ENCODE measurements at places on chromosomes 16 and 17. TPM values are rescaled to one million over a fixed set of nuclear protein-coding genes. Genes with fewer than 3 reads are reported as not detected.
A peak's percentile ranks its signal among the peaks of the same experiment; 100 is the strongest.

- H3K4me1 ChIP-seq = peaks cover 3% of the 10 kb centered on the region
- H3K27me3 ChIP-seq = no peaks in the 10 kb centered on the region
These were observed 238.0 kb upstream of the TBX2 start for GRCh38 chr17:61161615-61162134.

DNA sequence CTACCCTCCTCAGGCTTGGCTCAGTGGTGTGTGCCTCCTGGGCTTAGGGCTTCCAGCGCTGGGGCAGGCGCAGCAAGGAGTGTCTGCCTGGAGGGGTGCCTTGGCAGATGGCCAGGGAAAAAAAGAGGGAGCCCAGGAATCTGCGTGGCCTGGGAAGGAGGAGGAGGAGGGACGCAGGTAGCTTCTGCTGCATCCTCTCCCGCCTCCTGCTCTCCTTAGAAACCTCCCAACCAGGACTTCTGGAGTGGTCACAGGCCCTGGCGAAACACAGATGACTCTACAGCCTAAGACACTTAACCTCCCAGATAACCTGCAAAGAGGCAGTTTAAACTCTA, 7.3 kb upstream of the BCAR1 start:
- no peak overlapping the region for H3K4me3 ChIP-seq
- H3K27me3 ChIP-seq = no peaks in the 10 kb centered on the region
- peak; percentile 20 for DNase-seq
- H3K4me1 ChIP-seq = peaks cover 52% of the 10 kb centered on the region
- H3K36me3 ChIP-seq = no peaks in the 10 kb centered on the region
- no peak overlapping the region for H3K27ac ChIP-seq

- no peaks in the 10 kb centered on the region for H3K27me3 ChIP-seq
- H3K27ac ChIP-seq = no peak overlapping the region
- no peak overlapping the region for H3K4me3 ChIP-seq
- H3K4me1 ChIP-seq = no peaks in the 10 kb centered on the region
These were observed 312.2 kb upstream of the GOT2 start for GRCh38 chr16:59046335-59046734.

DNA sequence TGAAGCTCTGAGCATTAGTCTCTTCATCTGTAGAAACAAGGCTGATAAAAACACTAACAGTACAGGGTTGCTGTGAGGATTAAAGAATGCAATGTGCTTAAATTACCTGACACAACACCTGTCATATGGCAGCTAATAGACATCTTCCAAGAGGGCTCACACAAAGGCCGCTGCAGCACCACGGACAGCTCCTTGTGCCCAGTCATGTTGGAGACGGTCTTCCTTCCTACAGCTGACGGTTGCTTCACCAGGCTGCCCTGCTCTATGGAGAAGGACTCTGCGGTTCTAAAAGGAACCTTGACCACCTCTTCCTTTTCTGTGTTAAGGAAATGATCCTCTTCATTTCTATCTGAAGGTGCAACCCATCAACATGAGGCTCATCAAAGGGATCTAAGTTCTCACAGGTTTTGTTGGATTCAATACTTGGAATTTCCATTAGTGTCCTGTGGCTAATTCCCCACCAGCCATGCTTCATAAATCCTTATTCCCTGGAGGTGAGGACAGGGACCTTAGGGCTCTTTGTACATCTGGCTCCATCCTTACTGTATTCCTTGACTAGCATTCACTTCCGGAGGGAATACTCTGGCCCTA, 138.9 kb upstream of the CES5A start:
- H3K36me3 ChIP-seq = no peaks in the 10 kb centered on the region
- no peaks in the 10 kb centered on the region for H3K27me3 ChIP-seq
- no peak overlapping the region for H3K27ac ChIP-seq
- H3K4me1 ChIP-seq = no peaks in the 10 kb centered on the region

DNA sequence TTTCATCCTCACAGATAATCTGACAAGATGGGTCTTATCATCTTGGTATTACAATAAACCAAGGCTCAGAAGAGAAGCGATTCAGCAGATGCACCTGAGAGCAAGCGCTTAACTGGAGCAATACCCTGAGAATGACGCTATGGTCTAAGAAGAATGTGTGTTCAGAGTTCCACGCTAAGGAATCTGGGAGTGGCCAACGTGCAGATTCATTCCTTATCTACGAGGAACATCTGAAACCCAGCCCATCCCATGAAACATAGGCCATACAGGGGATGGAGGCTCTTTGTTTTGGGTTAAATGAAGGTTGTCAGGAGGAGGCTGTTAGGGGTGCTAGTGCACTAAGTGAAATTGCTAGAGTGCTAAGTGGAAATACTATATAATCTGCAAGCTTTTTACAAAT, 28.5 kb upstream of the KDM8 start:
- H3K27ac ChIP-seq = no peak overlapping the region
- H3K4me1 ChIP-seq = peaks cover 4% of the 10 kb centered on the region
- H3K4me3 ChIP-seq = no peak overlapping the region
- no peak for DNase-seq

DNA sequence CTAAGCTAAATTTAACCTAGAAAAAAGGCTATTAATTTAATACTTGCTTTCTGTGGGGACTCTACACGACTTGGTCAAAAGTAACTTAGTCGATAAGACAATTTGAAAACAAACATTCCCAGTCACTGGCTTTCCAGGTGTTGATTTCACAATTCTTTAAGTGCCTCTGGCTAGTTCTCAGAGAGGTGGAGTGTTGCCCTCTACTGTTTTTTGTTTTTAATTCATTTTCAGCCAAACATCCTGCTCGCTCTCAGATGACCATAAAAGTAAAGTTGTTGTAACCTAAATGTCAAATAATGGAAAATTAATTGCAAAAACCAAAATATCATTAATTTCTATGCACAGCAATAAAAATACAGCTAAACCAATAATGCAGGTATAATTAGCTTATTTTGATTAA, 107.1 kb downstream of the MYO1D start:
- no peak for DNase-seq
- H3K4me3 ChIP-seq = no peak overlapping the region
- no peaks in the 10 kb centered on the region for H3K27me3 ChIP-seq

- no peaks in the 10 kb centered on the region for H3K36me3 ChIP-seq
- H3K4me1 ChIP-seq = no peaks in the 10 kb centered on the region
- no peaks in the 10 kb centered on the region for H3K27me3 ChIP-seq
- H3K27ac ChIP-seq = no peak overlapping the region
- DNase-seq = no peak
These were observed 894 bp upstream of the PHKG2 start for GRCh38 chr16:30747331-30747730.

DNA sequence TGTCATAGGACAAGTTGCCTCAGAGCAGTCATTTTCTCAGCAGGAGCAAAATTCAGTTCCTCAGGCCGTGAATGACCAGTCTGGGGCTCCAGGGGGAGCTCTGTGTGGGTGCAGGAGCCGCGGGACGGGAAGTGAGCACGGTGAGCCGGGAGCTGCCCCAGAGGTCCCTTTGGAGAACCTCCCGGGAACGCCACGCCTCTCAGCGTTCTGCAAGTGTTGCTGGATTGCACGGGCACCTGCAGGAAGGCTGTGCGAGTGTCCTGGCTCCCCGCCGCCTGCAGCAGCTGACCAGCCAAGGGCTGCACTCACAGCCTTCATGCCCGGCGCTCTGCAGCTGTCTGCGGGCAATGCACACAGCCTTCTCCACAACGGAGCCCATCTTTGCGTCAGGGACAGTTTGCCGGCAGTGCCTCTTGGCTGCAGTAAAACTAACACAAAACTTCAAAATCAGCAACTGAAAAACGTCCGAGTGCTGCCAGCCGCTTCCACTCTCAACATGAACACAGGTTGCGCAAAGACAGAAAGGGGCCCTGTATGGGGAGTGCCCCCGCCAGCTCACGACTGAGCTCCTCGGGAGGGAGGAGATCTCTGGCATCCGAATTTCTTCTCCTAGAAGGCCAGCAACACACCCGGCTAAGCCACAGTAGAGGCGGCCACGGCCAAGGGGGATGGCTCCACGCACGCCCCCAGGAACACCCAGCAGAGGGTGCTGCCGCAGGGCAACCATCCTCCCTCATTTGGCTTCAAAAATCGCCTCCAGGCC, 16.0 kb downstream of the NDUFAF8 start:
- H3K27ac ChIP-seq = no peak overlapping the region
- H3K4me1 ChIP-seq = peaks cover 3% of the 10 kb centered on the region
- H3K4me3 ChIP-seq = no peak overlapping the region
- H3K27me3 ChIP-seq = no peaks in the 10 kb centered on the region

- peaks cover 42% of the 10 kb centered on the region for H3K4me1 ChIP-seq
- H3K27me3 ChIP-seq = no peaks in the 10 kb centered on the region
- peak overlapping the region; percentile 8 for H3K4me3 ChIP-seq
- peak; percentile 77 for DNase-seq
- no peaks in the 10 kb centered on the region for H3K36me3 ChIP-seq
These were observed 16.6 kb downstream of the CACNA1H start for GRCh38 chr16:1169285-1170075.

DNA sequence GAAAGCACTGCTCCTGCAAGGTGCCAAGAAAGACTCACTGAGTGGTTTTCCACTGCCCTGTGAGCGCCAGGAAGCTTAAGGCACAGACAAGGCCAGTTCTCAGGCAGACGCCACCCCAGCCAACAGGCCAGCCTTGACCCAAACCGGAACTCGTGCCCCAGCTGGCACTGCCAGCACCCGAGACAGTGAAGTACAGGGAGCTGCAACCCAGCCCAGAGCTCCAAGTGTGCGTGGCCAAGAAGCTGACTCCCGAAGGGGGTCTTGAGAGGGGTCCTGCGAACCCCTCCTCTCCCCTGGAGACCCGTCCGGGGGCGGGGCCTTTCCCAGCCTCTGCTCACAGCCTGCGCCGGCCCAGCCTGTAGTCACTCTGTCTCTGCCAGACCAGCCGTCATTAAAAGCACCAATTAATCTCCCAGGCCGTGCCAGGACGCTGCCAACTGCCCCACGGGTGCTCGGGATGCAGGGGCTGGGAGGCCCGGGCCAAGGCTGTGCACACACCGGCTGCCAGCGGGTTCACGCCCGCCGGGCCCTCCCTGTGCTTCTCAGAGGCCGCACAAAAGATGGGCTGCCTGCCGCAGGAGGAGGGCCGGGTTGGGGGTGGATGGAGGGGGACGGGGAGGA, 4.4 kb upstream of the SOX8 start:
- H3K27ac ChIP-seq = no peak overlapping the region
- H3K4me3 ChIP-seq = no peak overlapping the region
- peaks cover 17% of the 10 kb centered on the region for H3K4me1 ChIP-seq
- peak; percentile 59 for DNase-seq
- peaks cover 7% of the 10 kb centered on the region for H3K27me3 ChIP-seq
- no peaks in the 10 kb centered on the region for H3K36me3 ChIP-seq

GRCh38 chr16:78259873-78260272, 160.4 kb downstream of the WWOX start:
- H3K27me3 ChIP-seq = no peaks in the 10 kb centered on the region
- no peak overlapping the region for H3K27ac ChIP-seq
- no peaks in the 10 kb centered on the region for H3K36me3 ChIP-seq
- peaks cover 9% of the 10 kb centered on the region for H3K4me1 ChIP-seq
- DNase-seq = no peak

- H3K4me1 ChIP-seq = peaks cover 2% of the 10 kb centered on the region
- H3K27ac ChIP-seq = no peak overlapping the region
- H3K4me3 ChIP-seq = no peak overlapping the region
- DNase-seq = no peak
- H3K36me3 ChIP-seq = no peaks in the 10 kb centered on the region
These were observed 188.8 kb downstream of the PRKCA start for GRCh38 chr17:66491213-66491612.

DNA sequence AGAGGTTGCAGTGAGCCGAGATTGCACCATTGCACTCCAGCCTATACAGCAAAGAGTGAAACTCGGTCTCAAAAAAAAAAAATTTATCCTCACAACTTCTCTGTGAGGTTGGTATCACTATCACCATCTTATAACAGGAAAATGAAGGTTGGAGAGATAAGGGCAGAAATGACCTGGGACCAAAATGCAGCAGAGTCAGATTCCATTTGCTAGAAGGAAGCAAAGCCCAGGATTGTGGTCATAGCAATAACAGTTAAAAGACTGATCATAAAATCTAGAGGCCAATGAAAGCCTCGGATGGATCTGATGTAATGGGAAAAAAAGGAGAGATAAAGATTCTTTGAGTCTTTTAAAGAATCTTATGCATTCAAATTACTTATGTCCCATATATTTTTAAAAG, 69.6 kb upstream of the TEKT1 start:
- H3K27me3 ChIP-seq = no peaks in the 10 kb centered on the region
- H3K4me3 ChIP-seq = no peak overlapping the region
- H3K27ac ChIP-seq = no peak overlapping the region
- H3K4me1 ChIP-seq = no peaks in the 10 kb centered on the region
- no peaks in the 10 kb centered on the region for H3K36me3 ChIP-seq

- no peaks in the 10 kb centered on the region for H3K27me3 ChIP-seq
- peaks cover 32% of the 10 kb centered on the region for H3K4me1 ChIP-seq
- peak overlapping the region; percentile 58 for H3K4me3 ChIP-seq
- H3K36me3 ChIP-seq = no peaks in the 10 kb centered on the region
- peak; percentile 73 for DNase-seq
- peak overlapping the region; percentile 97 for H3K27ac ChIP-seq
These were observed 1.1 kb downstream of the GLIS2 start for GRCh38 chr16:4316864-4317531.

GRCh38 chr17:19391432-19391831, 4.4 kb upstream of the MFAP4 start:
- peaks cover 23% of the 10 kb centered on the region for H3K4me1 ChIP-seq
- no peak overlapping the region for H3K4me3 ChIP-seq
- no peaks in the 10 kb centered on the region for H3K27me3 ChIP-seq
- no peaks in the 10 kb centered on the region for H3K36me3 ChIP-seq
- no peak overlapping the region for H3K27ac ChIP-seq
- no peak for DNase-seq

GRCh38 chr17:38601539-38602351, 4.0 kb downstream of the SRCIN1 start:
- no peak overlapping the region for H3K27ac ChIP-seq
- H3K4me1 ChIP-seq = peaks cover 6% of the 10 kb centered on the region
- no peaks in the 10 kb centered on the region for H3K27me3 ChIP-seq
- no peak overlapping the region for H3K4me3 ChIP-seq

GRCh38 chr16:50367777-50368409, 895 bp downstream of the BRD7 start:
- peaks cover 2% of the 10 kb centered on the region for H3K4me1 ChIP-seq
- no peaks in the 10 kb centered on the region for H3K27me3 ChIP-seq
- peak overlapping the region; percentile 46 for H3K27ac ChIP-seq
- no peak for DNase-seq

GRCh38 chr16:68948230-68948910, 105.0 kb downstream of the TANGO6 start:
- H3K36me3 ChIP-seq = no peaks in the 10 kb centered on the region
- no peak overlapping the region for H3K4me3 ChIP-seq
- no peaks in the 10 kb centered on the region for H3K27me3 ChIP-seq

GRCh38 chr17:81448950-81449349, 53.7 kb downstream of the BAHCC1 start:
- H3K36me3 ChIP-seq = no peaks in the 10 kb centered on the region
- H3K4me1 ChIP-seq = no peaks in the 10 kb centered on the region
- DNase-seq = no peak
- no peaks in the 10 kb centered on the region for H3K27me3 ChIP-seq
- no peak overlapping the region for H3K27ac ChIP-seq
- H3K4me3 ChIP-seq = no peak overlapping the region

- H3K27me3 ChIP-seq = no peaks in the 10 kb centered on the region
- peak overlapping the region; percentile 51 for H3K4me3 ChIP-seq
- peak; percentile 56 for DNase-seq
- H3K4me1 ChIP-seq = peaks cover 16% of the 10 kb centered on the region
- no peaks in the 10 kb centered on the region for H3K36me3 ChIP-seq
- H3K27ac ChIP-seq = no peak overlapping the region
These were observed 797 bp downstream of the HES7 start for GRCh38 chr17:8122924-8123694.

- no peaks in the 10 kb centered on the region for H3K36me3 ChIP-seq
- no peaks in the 10 kb centered on the region for H3K27me3 ChIP-seq
- H3K4me3 ChIP-seq = no peak overlapping the region
These were observed 73.0 kb downstream of the ABCC6 start for GRCh38 chr16:16150117-16150877.

Gene PLEKHM1
- total RNA-seq = 23.0 TPM

Gene BRICD5
- 7.7 TPM for total RNA-seq

Gene PDE6G
- total RNA-seq = not detected

Gene KRT13
- total RNA-seq = 3.6 TPM

Gene KRT31
- total RNA-seq = not detected

Gene CCL5
- total RNA-seq = 2.1 TPM

Gene DCAKD
- 46.2 TPM for total RNA-seq

Gene TMEM98
- total RNA-seq = 152 TPM

Measured in ovary (tissue), 10 donors.